ENCODE measurements at places on chromosomes 12 and 14.

DNA sequence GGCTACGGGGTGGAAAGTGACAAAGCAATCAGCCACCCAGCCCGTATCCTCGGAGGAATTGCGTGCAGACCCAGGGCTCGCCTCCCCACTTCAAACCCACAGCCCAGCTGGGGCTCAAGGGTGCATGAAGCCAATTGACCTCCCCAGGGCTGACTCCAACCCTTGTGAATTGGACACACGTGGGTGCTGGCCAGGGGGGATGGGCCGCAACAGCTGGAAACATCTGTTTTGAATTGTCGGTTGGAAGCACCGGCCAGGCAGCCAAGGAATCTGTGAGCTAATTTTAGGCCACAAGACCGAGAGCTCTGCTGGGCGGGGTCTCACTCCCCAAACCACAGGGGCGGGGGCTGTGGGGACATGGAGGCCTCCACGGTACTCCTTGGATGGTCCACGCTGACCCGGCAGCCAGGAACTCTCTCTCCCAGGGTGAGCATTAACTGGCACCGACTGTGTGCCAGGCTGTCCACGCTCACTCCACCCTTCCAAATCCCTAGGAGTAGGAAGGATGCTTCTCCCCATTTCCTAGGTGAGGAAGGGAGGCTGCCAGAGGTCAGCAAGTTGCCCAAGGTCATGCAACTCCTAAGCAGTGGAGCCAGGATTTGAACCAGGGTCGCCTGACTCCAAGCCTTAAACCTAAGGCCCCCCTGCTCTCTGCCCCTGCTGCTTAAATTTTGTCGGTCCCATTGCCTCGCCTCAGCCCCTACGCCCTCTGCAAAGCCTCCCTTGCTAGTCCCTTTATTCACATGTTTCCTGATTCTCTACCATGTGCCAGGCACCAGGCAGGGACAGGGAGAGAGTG, 11.9 kb upstream of the TMEM119 start:
- peak; percentile 32 for DNase-seq

DNA sequence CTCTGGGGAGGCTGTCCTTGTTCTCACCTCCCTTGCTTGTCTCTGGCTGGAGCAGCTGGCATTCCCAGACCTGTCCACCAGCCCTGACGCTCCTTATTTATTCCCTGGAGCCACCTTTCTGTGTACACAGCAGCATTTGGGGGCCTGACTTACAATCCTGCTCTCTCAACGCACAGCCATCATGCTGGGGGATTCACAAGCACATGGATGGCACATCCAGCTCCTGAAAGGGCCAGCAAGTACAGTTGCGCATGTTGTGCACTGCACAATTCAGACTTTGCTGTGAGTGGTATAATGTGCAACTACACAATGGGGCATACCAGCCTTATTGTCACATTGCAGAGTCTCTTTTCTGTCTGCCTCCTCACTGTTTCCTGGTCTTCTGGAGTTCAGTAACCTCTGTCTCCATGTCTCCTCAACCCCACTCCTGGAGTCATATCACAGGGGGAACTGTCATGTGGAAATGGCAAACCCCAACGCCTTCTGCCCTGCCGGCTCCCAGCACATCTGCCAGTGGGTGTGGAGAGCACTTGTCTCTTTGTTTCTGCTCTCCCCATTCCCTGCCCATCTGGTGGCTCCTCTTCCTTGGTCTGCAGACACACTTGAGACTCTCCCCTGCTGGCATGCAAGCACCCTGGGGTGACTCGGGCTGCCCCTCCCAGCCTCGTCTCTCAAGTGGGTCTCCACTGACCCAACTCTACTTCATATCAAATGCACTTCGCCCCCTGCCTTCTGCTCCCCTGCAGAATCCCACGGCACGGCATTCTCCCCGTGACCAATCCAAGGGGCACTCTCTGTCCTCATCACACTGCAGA, 41.2 kb upstream of the MEG3 start:
- no peak for DNase-seq

DNA sequence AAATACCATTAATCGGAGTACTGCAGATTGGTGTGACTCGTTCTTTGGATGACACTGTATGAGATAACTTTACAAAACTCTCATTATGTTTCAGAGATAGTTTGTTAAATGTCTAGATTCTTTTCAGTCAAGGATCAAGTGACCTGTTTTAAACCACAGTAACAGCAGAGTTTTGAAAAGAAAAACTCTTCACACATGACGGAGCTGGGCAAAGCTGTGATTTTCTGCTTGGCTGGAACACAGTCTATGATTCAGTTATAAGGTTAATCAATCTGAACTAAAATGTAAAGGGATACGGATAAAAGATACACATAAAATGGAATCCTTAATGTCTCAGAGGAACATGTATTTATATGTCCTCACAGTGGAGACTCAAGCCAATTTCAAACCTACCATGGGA, 573.2 kb downstream of the PRKD1 start:
- no peak for DNase-seq

- no peak for DNase-seq
Measured at GRCh38 chr12:95195122-95195521, 22.1 kb downstream of the FGD6 start.

GRCh38 chr14:104037074-104037473, 48.4 kb upstream of the ASPG start:
- DNase-seq = no peak

DNA sequence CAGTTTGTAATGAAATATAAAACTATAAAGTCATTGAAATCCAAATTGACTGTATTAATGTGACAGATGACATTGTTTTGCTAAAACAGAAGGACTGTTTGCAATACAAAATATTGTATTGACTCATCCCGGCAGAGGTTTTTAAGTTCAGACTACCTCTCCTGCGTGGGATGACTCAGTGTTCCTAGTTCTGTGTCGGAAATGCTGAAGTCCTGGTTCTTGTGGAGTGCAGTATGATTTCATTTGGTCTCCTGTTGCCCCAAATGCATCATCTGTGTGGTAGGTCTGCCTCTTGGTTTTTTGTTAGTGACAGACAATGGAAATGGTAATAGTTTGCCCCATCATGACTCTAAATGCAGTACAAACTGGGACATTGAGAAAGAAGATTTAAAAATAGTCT, 27.8 kb downstream of the PELI2 start:
- no peak for DNase-seq

DNA sequence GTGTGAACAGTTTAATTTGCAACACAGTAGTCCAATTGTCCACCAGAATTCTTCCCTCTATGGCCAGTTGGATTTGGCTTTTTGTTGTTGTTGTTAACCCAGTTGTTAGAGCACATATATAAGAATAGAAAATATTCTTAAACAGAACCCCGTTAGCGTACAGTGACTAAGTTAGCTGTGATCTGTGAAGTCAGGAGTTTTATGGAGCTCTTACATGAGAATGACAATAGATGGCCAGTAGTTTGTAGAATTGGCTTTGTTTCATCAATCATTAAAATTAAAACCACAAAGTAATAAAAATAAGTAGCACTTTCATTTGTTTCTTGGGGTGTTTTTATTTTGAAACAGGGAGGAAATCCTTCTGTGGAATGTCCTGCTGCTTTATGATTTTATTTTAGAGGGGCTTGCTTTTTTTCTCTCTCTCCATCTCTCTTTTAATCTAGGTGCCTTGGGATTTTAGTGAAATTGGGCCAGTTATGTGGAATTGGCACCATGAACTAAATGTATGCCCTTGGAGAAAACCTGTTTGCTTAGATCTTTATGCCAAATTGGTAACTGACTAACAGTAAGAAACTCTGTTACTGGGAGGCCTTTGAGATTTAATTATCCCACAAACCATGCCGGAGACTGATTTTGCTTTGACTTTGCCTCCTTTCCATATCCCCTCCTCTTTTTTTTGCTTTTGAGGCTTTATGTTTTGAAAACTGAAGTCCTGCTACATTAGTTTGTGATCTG, 22.9 kb downstream of the FBXW8 start:
- DNase-seq = no peak

- DNase-seq = peak; percentile 91
Measured at GRCh38 chr14:105045710-105046326, 19.4 kb downstream of the GPR132 start.

GRCh38 chr12:127489061-127489460, 777.9 kb upstream of the TMEM132C start:
- no peak for DNase-seq

Measured in Kasumi-1 (cell line).